ENCODE measurements at places on chromosomes 5 and 9. TPM values are rescaled to one million over a fixed set of nuclear protein-coding genes. Genes with fewer than 3 reads are reported as not detected.

Gene C9orf50
- 0.48 TPM for total RNA-seq

Gene CTNND2
- total RNA-seq, result not detected

Gene FOXB2
- total RNA-seq, result not detected

Gene PDZD2
- total RNA-seq, result 23.3 TPM

Gene SNCB
- not detected for total RNA-seq

Gene SH3GL2
- total RNA-seq, result not detected

DNA sequence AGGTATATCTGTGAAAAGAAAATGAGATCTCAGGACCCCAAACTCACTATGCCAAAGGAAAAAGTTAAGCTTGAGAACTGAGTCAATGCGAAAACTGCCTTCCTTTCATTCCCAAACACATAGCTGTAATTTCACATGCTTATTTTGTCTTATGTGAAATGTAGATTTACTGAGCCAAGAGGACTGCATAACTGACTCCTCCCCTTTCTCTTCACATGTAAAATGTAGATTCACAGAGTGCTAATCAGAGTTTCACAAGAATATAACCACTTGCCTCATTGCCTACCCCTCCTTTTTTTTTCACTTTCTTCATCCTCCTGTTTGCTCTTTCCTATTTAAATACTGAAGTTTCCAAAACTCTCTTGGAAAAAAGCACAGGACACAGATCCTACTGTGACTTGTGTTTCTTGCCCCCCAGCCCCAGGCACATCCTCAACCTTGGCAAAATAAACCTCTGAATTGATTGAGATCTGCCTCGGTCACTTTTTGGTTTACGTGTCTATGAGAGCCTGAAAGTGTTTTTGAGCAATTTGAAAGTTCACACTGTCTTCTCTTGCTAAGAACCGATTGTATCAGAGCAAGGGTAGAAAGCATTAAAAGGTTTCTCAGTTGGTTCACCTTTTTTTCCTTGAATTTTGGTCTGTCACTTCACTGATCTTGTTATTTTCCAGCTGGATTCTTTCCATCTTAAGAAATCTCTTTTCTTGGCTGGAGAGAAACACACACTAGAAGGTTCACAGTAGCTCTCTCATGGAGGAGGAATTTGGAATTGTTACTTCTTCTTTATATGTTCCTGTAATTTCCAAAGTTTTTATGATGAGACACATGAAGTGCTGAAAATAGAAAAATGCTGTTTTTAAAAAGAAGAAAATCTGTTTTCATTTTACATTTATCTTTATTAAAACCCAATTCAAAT is 44.8 kb upstream of the SNAPC3 start:
- DNase-seq, result no peak
- H3K27me3 ChIP-seq, result no peaks in the 10 kb centered on the region
- H3K4me3 ChIP-seq, result peak overlapping the region; percentile 35
- peak overlapping the region; percentile 29 for H3K27ac ChIP-seq
- H3K36me3 ChIP-seq, result no peaks in the 10 kb centered on the region
- no peaks in the 10 kb centered on the region for H3K4me1 ChIP-seq

GRCh38 chr9:34628656-34629490 is at the start of gene ARID3C:
ARID3C (minus strand) TSS chr9:34629066; CDS start chr9:34628014, 1,052 bp downstream.
- no peaks in the 10 kb centered on the region for H3K36me3 ChIP-seq
- H3K27me3 ChIP-seq, result peaks cover 42% of the 10 kb centered on the region
- no peak for DNase-seq
- no peaks in the 10 kb centered on the region for H3K4me1 ChIP-seq
- H3K4me3 ChIP-seq, result peak within 1 kb of the TSS; percentile 72
- no peak within 1 kb of the TSS for H3K27ac ChIP-seq

DNA sequence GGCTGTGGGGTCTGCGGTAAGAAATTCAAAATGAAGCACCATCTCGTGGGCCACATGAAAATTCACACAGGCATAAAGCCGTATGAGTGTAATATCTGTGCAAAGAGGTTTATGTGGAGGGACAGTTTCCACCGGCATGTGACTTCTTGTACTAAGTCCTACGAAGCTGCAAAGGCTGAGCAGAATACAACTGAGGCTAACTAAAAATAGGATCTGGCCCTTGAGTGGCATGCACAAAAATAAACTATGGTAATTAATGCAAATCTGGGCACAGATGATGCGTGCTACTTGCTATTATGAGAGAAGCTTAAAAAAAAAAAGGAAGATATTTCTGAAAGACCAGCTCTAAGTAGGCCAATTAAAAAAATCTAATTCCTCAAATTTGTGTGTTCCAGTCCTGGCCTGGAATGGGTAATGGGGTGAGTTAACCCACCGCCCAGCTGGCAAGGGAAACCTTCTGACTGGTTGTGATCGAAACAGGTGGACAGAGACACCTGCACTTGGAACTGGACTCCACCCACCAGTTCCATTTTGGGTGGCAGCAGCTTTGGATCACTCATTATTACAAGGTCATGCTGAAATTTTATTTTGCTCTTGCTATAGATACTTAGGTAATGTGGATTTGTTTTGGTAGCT is 26.6 kb upstream of the ZBTB34 start:
- H3K27ac ChIP-seq, result no peak overlapping the region
- no peaks in the 10 kb centered on the region for H3K4me1 ChIP-seq
- H3K36me3 ChIP-seq, result no peaks in the 10 kb centered on the region

- H3K4me3 ChIP-seq, result no peak overlapping the region
- no peaks in the 10 kb centered on the region for H3K36me3 ChIP-seq
- no peaks in the 10 kb centered on the region for H3K4me1 ChIP-seq
- no peak overlapping the region for H3K27ac ChIP-seq
- no peak for DNase-seq
- no peaks in the 10 kb centered on the region for H3K27me3 ChIP-seq
Measured at GRCh38 chr5:122413722-122414121, 101.7 kb downstream of the SNCAIP start.

DNA sequence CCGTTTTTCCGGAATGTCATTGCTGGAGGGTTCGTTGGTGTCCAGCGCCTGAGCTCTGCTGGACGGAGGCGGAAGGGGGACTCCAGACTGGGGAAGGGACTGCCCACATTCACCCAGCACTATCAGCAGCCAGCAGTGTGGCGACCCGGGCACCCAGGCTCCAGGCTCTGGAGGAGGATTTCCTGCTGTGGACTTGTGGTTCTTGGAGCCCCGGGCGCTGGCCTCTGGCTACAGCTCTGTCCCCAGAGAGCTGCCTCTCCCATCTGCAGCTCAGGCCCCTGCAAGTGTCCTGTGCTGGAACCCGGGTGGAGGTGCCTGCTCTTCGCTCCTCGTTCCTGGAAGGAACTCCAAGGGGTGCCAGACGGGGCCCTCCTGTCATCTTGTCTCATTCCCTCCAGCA is 152.6 kb downstream of the RGS3 start:
- H3K27ac ChIP-seq, result peak overlapping the region; percentile 93
- H3K4me1 ChIP-seq, result peaks cover 27% of the 10 kb centered on the region
- no peak overlapping the region for H3K4me3 ChIP-seq
- H3K27me3 ChIP-seq, result no peaks in the 10 kb centered on the region
- DNase-seq, result no peak

DNA sequence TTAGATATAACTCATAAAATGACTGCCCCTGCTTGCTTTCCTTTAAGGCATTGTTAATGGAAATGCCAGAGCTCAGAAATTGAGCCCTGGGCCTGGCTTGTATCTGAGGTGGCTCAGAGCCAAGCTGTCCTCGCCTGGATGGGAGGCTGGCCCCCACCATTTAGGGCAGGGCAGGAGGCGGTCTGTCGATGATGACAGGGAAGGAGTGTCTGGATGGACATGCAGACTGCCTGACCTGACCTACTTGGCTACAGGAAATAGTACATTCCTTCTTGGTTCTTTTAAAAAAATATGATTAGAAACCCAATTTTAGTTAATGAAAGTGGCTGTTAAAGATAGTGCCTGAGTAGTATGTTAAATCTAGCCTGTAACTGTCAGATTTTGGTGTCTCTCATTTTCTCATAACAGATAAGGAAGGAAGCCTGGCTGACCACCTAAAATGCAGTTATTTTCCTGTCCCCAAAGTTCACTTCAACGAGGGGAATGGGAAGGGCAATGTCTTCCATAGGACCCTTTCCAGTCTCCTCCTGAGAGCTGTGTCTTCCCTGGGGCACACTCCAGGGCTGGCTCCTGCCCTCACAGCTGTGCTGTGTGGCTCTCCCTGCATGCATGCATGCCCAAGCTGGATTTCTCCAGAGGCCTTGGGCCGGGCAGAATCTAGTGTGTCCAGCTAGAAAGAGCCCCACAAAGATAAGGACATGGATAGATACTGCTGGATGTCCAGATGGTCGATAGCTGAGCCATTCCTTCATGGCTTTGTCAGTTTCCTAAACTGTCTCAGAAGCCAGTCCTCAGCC is 42.3 kb downstream of the MACROH2A1 start:
- no peak overlapping the region for H3K4me3 ChIP-seq
- peak overlapping the region; percentile 22 for H3K27ac ChIP-seq
- peaks cover 4% of the 10 kb centered on the region for H3K36me3 ChIP-seq
- DNase-seq, result no peak
- H3K4me1 ChIP-seq, result no peaks in the 10 kb centered on the region
- no peaks in the 10 kb centered on the region for H3K27me3 ChIP-seq

- H3K36me3 ChIP-seq, result no peaks in the 10 kb centered on the region
- no peak overlapping the region for H3K4me3 ChIP-seq
- H3K4me1 ChIP-seq, result no peaks in the 10 kb centered on the region
- H3K27ac ChIP-seq, result no peak overlapping the region
- no peaks in the 10 kb centered on the region for H3K27me3 ChIP-seq
- DNase-seq, result peak; percentile 74
Measured at GRCh38 chr5:32489791-32490562, 45.4 kb upstream of the ZFR start.

DNA sequence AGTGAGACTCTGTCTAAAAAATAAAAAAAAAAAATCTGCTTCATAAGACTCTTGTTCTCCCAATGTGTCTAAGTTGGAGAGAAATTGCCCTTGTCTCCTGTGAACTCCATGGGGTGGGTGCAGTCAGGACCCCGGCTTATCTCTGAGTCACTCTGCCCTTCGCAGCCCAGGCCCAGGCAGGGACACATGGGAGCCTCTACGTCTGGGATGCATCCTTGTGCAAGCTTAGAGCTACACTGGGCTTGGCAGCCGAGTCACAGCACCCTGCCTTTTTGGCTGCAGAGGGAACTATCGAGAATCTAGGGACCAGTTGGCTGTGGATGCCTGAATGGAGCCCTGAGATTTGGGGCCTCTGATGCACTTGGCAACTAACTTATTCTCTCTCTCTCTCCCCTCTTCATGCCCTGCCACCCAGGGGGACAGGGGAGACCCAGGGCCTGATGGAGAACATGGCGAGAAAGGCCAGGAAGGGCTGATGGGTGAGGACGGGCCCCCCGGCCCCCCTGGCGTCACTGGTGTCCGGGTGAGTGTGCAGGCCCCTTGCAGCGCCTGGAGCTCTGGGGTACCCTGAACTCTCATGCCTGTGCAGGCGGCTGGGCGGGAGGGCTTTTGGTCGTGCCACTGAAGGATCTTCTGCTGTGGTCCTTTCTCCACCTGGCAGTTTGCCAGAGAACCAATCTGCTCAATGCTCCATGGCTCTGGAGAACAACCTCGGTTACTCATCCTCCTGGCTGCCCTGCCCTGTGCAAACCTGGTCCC is 47.5 kb upstream of the ORM1 start:
- no peaks in the 10 kb centered on the region for H3K27me3 ChIP-seq
- H3K4me1 ChIP-seq, result no peaks in the 10 kb centered on the region

DNA sequence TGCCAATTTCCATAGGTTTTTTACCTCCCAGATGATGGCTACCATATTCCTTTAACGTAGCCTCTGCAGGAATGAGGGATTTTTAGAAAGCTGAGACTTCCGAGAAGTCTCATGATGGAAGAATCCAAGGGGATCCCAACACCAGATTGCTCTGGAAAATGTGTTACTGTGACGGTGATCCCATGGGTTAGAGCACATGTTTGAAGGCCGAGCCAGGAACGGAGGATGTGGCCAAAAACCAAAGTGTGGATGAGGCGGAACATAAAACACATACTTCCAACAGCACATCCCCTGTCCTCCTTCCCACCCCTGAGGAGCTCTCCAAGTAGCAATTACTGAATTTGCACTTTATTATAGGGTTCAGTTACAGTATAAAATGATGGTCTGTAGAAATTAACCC is 82.6 kb downstream of the GPR21 start:
- DNase-seq, result no peak
- no peak overlapping the region for H3K27ac ChIP-seq
- no peaks in the 10 kb centered on the region for H3K4me1 ChIP-seq
- H3K36me3 ChIP-seq, result no peaks in the 10 kb centered on the region
- H3K27me3 ChIP-seq, result no peaks in the 10 kb centered on the region

GRCh38 chr5:36882250-36882649 is 5.7 kb downstream of the NIPBL start:
- H3K27me3 ChIP-seq, result no peaks in the 10 kb centered on the region
- no peak for DNase-seq
- H3K4me3 ChIP-seq, result no peak overlapping the region
- H3K27ac ChIP-seq, result no peak overlapping the region
- no peaks in the 10 kb centered on the region for H3K36me3 ChIP-seq

DNA sequence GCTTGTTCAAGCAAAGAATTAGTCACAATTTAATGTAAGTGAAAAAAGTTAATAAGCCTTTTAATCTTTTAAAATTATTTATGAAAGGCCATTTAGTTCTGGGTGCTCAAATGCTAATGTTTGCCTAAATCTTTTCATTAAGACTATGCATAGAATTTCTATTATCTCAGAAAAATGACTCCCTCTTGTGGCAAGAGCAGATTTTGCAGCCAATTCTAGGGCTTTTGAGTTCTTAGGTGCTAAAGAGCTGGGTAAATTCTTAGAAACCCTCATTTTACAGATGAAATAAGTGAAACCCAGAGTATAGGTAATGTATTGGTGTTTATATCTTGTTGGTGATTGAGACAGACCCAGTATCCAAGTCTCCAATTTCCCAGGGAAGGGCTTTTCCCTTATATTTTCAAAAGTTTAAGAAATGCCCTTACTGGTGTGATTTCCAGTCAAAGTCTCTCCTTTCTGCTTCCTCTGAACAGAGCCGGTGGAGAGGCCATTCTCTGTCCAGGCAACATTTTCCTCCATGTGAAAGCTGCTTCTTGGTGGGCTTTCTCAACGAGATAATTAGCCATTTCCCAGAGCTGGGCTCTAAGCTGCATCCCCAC is 24.1 kb upstream of the PCSK5 start:
- no peaks in the 10 kb centered on the region for H3K36me3 ChIP-seq
- no peak overlapping the region for H3K4me3 ChIP-seq
- no peak overlapping the region for H3K27ac ChIP-seq

- H3K36me3 ChIP-seq, result no peaks in the 10 kb centered on the region
- DNase-seq, result no peak
- no peak overlapping the region for H3K27ac ChIP-seq
- H3K4me1 ChIP-seq, result no peaks in the 10 kb centered on the region
- H3K4me3 ChIP-seq, result no peak overlapping the region
Measured at GRCh38 chr5:40089269-40089668, 590.4 kb upstream of the PTGER4 start.

- no peaks in the 10 kb centered on the region for H3K4me1 ChIP-seq
- no peak overlapping the region for H3K4me3 ChIP-seq
- no peaks in the 10 kb centered on the region for H3K27me3 ChIP-seq
Measured at GRCh38 chr5:8773046-8773615, 772.7 kb downstream of the SEMA5A start.

GRCh38 chr9:126607086-126607485 is 6.6 kb upstream of the LMX1B start:
- H3K4me3 ChIP-seq, result no peak overlapping the region
- DNase-seq, result no peak
- H3K36me3 ChIP-seq, result no peaks in the 10 kb centered on the region

GRCh38 chr9:71897577-71897976 is 13.4 kb downstream of the ABHD17B start:
- H3K4me3 ChIP-seq, result no peak overlapping the region
- no peak overlapping the region for H3K27ac ChIP-seq
- no peaks in the 10 kb centered on the region for H3K4me1 ChIP-seq
- H3K36me3 ChIP-seq, result no peaks in the 10 kb centered on the region
- H3K27me3 ChIP-seq, result no peaks in the 10 kb centered on the region
